ENCODE measurements at places on chromosomes 5 and 9. TPM values are rescaled to one million over a fixed set of nuclear protein-coding genes. Genes with fewer than 3 reads are reported as not detected.

GRCh38 chr5:120388016-120388781, 75.9 kb upstream of the PRR16 start:
- no peak for DNase-seq

DNA sequence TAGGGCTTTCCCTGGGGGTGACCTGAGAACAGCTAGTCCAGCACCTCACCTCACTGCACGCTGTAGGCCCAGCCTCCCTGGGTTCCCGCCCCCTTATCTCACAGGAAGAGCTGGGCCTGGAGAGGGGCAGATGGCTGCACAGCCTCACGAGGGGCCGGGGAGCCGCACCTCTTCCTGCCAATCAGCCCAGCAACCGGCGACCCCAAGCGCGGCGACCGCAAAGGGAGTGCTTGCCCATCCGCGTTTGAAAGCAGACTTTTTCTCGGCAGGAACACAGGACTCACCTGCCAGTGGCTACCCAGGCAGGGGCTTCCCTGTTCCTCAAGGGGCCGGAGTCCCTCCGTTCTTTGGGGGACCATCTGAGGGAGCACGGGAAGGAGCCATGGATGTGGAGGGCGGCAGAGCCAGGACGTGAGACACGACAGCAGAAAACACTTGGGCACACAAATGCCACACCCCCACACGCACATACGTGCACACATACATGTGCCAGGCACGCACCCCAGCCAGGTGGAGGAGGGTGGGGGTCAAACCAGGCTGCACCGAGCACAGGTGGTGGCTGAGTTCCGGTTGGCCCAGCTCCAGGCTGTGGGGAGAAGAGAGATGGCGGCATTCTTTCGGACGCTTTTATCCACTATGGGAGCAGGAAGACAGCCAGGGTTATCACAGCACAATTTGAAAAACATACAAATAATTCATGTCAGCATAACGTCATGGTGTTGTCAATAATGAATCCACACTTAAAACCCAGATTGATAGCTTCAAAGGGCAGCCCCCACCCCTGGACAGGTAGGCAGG, 11.3 kb downstream of the TMEM250 start:
- peak; percentile 40 for DNase-seq

DNA sequence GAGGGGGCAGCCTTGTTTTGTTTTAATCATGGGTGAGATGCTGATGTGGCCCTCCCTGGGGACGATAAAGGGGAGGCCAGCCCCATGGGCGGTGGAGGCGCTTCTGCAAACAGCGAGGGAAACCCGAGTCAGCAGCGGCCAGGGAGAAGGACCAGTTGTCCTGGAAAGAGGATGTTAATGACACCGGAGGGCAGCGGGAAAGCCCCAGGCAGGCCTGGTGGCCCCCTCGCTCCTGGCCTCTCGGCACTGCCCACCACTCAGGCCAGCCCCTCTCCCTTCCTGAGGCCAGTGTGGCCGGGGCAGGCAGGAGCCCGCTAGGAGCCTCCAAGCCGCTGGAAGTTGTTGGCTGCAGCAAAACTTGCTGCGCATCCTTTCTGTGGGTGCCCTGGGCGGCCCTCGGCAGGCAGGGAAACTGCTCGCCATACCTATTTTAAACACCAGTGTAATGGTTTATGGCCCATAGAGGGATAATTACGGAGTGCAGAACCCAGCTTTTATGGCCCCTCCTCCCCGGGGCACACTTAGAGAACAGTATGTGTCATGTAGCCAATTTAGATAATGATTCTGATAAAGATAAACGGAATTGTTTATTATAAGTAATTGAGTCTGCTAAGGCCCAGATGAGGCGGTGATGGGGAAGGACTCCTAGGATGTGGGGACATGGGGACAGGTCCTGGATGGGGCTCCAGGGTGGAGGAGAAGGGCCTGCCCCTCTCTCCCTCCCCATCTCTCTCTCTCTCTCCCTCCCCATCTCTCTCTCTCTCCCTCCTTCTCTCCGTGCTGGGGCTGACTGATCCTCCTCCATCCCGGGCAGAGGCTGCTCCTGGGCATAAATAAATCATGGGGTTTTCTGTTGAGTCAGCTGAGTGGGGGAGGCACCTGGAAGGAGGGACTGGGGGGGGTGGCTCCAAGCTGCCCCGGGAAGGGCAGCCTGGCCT, 36.9 kb downstream of the LMX1B start:
- DNase-seq = no peak

DNA sequence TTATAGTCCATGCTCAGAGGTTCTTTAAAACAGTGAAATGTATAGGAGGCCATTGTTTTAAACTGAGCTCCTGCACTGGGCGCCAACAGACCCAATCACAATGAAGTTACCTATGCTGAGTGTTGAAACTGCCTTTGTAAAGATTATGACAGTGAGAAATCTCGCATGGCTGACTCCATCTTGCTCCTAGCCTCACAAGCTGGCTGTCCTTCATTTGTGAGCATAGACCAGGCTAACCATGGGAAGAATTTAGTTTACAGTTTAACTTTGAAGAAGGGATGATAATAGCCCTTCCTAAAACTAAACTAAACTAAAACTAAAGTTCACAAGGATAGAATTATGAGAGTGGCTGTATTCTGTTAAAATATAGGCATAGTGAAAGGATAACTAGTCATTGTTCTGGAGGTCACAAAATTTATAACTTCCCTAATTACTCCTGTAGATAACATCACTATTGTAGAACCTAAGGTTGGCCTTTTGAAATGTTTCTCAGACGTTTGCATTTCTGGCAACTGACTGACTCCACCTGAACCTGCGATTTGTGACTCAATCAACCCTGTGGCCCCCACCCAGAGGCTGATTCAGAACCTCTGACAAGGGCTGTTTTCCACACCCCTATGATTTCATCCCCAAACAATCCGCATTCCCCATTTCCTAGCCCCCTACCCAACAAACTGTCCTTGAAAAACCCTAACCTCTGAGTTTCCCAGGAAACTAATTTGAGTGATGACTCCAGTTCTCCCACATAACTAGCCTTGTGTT, 59.1 kb downstream of the HMHB1 start:
- no peak for DNase-seq

DNA sequence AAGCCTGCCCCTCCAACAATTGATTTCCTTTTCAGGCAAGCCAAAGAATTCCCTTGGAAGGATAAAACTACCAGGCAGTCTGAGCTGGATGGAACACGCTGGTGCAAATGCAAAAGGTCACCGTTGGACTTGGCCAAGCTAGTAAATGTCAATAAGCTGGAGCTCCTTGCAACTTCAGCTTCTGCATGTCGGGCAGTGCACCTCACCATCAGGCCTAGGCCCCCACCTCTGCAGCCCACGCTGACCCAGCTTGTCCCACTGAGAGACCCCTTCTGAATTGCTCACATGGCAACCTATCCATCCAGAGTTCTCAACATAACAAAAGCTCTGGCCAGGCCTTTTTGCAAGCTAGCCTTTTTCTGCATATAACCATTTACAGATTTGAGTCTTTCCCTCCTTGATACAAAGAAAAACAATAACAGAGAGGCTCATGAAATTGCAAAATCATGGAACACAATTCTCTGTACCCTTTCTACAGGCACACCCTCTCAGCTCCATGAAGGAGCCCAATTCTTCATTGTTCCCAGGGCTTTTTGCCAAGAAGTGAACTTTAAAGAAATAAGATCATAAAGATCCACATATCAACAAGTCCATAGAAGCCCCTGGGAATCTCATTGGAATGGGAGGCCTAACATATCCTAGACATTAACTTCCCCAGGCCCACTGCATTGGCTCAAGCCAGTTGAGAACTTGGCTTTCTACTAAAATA, 123.9 kb upstream of the SLIT3 start:
- no peak for DNase-seq

GRCh38 chr5:132219981-132220380, 7.7 kb downstream of the P4HA2 start:
- no peak for DNase-seq

GRCh38 chr5:19044931-19045695, 942.9 kb downstream of the CDH18 start:
- DNase-seq = no peak

- no peak for DNase-seq
These were observed 113.7 kb downstream of the BAAT start for GRCh38 chr9:101271102-101271501.

DNA sequence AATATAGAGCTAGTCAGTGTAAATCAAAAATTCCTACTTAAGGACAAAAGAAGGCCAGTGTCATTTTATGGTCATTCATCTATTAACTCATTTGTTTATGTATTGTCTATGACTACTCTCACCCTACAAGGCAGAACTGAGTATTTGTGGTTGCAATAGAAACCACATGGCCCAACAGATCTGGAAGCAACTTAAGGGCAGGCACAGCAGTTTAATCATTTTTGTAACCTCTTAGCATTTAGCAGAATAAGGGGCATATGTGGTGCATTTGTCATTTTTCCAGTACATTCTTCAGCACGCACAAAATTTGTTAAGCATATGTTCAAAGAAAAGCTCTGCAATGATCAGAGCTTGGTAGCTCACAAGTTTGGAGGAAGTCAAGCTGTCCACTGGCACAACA, 1.1 kb downstream of the FKBP15 start:
- no peak for DNase-seq

- DNase-seq = no peak
These were observed 40.8 kb downstream of the CSF2 start for GRCh38 chr5:132114150-132115121.

DNA sequence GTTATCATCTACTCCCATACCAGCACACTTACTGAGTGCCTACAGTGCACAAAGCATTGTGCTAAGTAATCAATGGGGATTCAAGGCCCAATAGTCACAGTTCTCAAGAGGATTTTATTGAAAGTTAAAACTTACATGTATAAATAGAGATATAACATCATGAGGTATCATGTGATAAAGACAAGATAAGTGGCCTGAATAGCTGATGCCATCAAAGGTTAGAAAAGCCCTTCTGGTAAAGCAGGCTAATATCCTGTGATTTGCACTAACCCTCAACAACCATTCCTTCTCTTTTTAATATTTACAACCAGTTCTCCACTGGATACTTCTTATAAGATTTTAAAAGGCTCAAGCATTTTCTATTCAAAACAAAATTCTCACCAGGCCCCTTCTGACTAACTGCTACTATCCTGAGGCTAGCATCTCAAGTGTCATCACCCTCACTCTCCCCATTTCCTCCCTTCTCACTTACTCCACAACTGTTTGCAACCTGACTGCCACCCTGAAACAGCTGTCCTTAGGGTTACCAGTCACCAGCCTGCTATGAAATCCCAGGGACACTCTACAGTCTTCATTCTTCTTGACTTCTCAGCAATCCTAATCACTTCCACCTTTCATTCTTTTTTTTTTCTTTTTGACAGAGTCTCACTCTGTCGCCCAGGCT, 377.9 kb downstream of the ENC1 start:
- no peak for DNase-seq

- DNase-seq = no peak
These were observed 746.3 kb upstream of the RIOK2 start for GRCh38 chr5:97929383-97929782.

- no peak for DNase-seq
These were observed 223.4 kb downstream of the DOCK8 start for GRCh38 chr9:438066-438465.

DNA sequence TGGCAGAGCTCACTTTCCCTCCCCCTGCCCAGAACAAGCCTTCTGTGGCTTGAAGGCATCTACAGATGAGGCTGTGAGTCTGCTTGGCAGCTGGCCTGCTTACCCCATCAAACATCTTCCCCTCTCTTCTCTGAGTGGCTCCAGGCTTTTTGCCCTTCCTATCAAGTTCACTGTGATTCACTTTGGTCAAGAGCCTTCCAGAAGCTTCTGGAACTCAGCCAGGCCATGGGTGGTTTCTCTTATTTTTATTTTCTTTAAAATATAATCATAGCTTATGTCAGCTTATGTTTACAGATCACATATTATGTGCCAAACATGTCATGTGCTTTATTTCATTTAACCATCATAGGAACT, 267.0 kb downstream of the SEC61B start:
- DNase-seq = no peak

GRCh38 chr9:6153425-6153824, 62.2 kb upstream of the IL33 start:
- DNase-seq = no peak

GRCh38 chr5:173004447-173004846, 20.9 kb downstream of the ATP6V0E1 start:
- no peak for DNase-seq

DNA sequence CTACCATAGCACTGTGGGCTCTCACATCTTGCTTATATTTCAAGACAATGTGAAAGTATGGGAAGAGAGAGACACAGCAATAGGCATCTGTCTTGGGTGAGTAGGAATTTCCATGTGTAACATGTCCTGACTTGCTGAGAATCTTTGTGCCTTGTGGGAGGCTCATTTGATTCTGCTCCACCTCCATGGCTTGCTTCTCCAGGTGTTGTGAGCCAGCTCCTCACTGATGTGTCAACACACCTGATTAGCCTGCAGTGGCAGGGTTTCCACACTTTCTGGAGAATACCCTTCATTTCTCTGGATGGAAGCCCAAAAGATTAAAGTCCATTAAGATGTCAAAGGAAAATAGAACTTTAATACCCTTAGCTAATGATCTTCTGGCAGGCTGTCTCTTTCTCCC, 613.6 kb downstream of the ZNF608 start:
- no peak for DNase-seq

- no peak for DNase-seq
These were observed 295.9 kb upstream of the ITGA1 start for GRCh38 chr5:52491818-52492217.

DNA sequence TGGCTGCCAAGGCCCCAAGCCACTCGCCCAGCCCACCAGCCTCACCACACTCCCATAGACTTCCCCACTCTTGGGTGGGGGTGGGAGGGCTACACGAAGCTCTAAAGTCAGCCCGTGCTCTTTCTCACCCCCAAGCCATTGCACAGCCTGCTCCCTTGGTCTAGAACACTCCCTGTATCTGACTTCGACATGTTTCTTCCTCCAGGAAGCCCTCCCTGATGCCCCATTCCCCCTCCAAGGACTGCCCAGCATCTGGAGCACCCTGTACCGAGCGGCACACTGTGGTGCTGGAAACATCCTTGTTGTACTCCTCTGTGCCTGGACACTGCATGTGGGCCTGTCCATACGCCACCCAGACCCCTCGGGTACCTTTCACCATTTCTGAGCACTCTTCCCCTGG, 49.4 kb upstream of the KCNMB1 start:
- DNase-seq = no peak

The NR5A1 gene
- not detected for total RNA-seq

The ADAMTS12 gene
- not detected for total RNA-seq

The PLPP7 gene
- total RNA-seq = not detected

The CDX1 gene
- total RNA-seq = not detected

The PRELID2 gene
- 3.0 TPM for total RNA-seq

The PLPPR1 gene
- not detected for total RNA-seq

The MLANA gene
- not detected for total RNA-seq

The PDCD1LG2 gene
- total RNA-seq = 0.50 TPM
